GM12865 (cell line): ENCODE measurements at places on chromosomes 5 and 9.

DNA sequence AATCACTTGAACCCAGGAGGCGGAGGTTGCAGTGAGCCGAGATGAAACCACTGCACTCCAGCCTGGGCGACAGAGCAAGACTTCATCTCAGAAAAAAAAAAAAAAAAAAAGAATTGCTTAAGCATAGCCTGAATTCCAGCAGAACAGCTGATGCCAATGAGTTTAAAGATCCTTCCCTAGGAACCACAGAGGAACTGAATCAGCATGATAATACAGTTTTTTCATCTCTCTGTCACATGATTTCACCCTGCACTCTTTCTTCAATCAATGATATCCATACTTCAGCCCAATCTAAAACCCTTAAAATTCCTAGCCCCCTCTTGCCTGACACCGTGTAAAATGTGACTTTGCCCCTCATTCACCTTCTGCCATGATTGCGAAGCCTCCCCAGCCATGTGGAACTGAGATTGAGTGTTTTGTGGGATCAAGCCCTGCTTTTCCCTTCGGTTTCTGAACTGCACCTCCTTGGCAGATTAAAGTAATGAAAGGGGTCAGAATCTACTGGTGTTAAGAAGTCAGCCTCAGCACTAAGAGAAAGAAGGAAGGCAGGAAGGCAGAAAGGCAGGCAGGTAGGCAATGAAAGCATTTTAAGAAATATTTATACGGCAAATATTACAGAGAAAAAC, 20.9 kb upstream of the DMXL1 start:
- no peak for DNase-seq

GRCh38 chr9:114425126-114425525, 37.3 kb upstream of the AKNA start:
- DNase-seq = no peak

DNA sequence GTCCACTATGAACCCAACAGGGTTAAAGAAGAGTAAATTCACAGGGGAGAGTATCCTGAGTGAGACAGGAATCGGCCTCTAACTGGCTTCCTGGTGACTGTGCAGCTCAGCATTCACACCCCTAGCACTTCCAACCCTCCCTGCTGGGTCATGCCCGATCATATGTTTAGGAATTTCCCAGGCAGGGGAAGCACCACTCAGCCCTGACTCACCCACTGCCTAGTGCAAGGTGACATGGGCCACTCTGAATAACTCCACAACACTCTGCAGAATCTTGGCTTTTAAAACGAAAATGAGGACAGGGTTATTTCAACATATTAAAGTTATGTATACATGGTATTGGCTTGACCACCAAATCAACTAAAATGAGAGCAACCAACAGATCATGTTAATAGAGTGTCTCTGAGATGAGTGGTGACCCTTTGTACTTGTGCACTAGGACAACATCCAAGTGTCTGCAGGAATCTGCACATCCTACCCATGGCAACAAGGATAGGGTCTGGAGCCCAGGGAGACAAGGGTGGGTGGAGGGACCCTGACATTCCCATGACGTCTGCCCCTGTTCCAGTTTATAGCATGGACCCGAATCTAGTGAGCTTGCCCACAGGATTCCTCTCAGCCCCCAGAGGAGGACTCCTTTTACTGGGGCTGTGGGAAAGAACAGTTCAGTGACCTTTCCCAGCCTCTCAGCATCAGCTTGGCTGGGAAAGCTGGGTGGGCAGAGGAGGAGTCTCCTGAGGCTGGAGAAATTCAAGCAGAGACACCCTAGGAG, 485.8 kb downstream of the SEMA5A start:
- DNase-seq = peak; percentile 18

DNA sequence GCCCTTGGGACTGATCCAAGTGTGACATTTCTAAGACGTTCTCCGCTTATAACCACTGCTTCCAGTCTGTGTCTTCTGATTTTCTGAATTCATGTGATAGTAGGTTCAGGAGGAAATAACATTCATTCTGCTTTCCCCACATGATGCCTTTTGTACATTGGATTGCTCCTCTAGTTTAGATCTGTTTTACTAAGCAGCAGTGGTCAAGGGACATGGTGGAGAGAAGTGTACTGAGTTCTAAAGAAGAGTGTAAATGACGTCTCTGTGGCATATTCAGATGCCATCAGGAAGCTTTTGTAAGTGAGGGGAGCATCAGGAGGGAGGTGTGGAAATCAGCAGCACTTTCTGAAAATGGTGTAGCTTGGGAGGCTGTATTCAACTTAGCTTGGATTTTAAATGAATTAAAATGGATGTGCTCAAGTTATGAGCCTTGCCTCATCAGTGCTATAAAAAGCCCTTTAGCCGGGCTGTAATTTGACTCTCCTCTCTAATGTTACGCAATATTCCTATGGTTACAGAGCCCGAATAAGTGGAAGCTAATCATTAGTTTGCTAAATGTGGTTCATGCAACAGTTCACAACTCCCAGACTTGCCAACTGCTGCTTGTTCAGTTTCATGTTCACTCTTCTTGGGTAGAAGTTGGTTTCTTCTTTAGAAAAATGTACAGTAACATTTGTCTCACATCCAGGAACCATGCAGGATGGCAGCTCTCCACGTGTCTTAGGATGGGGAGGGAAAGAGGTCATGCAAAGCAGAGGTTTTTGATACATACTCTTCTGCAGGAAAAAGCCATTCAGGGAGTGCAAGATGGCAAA, 281.3 kb downstream of the ARHGAP26 start:
- DNase-seq = peak; percentile 62

DNA sequence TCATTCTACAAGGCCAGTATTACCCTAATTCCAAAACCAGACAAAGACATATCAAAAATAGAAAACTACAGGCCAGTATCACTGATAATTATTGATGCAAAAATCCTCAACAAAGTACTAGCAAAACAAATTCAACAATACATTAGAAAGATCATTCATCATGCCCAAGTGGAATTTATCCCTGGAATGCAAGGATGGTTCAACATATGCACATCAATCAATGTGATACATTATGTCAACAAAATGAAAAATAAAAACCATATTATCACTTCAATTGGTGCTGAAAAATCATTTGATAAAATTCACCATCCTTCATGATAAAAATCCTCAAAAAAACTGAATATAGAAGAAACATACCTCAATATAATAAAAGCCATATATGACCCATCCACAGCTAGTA, 115.2 kb upstream of the SLC27A6 start:
- DNase-seq = no peak

DNA sequence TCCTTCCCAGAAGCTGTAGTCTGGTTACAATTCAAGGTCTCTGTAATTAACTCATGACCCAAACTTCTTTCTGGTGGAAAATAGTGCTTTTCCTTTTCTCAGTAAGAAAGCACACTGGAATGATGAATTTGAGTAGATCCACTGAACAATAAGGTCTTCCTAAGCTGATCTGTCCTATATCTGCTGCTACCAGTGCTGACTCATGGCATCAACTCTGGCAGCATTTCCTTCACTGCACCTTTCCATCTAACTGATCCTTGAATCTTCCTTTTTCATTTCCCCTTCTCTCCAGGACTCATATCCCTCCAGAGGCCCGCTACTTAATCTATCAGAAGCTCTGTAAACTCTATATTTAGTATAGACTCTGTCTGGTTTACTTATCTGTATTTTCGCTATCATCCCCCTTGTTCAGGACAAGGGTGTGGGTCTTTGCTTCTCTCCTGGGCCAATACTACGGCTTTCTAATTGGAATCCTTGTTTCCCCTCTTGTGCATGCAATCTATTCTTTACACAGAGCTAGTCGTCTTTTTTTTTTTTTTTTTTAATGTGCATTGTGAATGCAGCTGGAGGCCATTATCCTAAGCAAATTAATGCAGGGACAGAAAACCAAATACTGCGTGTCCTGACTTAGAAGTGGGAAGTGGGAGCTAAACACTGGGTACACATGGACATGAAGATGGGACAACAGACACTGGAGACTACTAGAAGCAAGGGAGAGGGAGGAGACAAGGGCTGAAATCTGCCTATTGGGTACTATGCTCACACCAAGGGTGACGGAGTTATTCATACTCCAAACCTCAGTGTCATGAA, 192.2 kb upstream of the RPS23 start:
- DNase-seq = no peak

GRCh38 chr5:137336565-137337120, 162.5 kb downstream of the SPOCK1 start:
- DNase-seq = no peak

DNA sequence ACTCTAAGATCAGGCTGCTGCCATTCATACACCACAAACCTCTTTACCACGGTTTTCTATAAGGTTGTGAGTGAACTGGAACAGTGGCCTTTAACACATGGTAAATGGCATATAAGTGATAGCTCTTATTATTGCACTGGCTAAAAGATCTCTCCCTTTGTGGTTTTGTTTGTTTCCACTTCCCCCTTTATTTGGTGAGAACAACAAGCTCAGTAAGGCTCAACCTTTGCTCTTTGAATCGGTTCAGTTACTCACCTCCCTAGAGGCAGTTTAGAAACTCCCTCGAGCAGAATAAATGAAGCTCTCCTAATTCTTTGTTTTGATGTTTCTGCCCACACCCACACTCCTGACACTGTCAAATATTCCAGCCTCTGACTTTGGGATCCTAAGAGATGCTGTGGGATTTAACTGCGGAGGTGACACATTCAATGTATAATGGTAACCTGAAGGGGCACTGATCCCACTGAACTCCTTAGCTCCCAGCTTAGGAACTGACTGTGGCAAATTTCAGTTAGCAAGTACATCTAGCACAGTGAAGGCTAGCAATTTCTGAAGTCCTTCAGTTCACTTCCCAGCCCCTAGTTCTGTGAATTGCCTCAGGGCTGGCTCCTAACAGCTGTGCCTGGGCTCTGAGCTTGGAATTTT, 22.5 kb upstream of the RAD23B start:
- peak; percentile 87 for DNase-seq
